ENCODE measurements at places on chromosomes 12 and 14. TPM values are rescaled to one million over a fixed set of nuclear protein-coding genes. Genes with fewer than 3 reads are reported as not detected.

CYP27B1 gene
- 1.5 TPM for total RNA-seq

DNA sequence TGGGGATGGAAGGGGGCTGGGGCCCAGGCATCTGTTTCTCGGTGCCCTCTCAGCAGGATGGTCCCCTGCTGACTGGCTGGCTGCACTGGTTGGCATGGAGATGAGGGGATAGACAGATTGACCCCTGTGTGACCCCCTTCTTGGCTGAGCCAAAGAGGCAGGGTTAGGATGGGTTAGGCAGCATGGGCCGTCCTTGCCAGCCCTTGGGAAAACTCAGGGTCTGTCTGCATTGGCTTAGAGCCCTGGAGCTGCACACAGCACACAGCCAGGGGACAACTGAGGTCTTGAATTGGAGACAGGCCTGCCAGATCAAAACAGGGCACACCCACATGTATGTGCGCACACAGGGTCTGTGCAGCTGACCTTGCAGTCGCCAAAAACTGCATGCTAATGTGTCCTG, 11.2 kb upstream of the LRP1-AS start:
- DNase-seq: no peak

GRCh38 chr12:51323966-51324895, at the start of gene BIN2:
TSS of gene BIN2 (minus strand) at chr12:51324174. CDS start at chr12:51324102, 72 bp downstream.
- DNase-seq: peak; percentile 53

HNF1A gene
- total RNA-seq: not detected

GRCh38 chr12:74537126-74537706, 419 bp upstream of the ATXN7L3B start:
- no peak for DNase-seq

DNA sequence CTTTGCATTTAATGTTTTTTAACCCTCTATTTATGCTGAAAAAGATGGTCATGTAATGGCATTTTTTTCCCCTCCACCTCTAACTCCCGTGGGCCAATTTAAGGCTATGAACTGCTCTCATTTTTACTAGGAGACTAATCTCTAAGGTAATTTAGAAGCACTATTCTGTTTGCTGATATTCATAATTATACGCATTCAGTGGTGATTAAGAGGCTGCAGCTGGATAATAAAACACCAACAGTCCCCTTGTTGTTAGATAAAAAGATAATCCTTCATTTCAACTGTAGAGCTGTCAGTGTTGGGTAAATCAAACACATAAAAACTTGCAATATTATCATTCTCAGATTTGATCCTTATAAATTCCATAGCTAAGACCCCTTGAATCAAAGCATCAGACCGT, 8.9 kb downstream of the MYO1H start:
- no peak for DNase-seq

- DNase-seq: peak; percentile 56
These were observed 4.8 kb downstream of the CKB start for GRCh38 chr14:103517721-103518421.

- DNase-seq: no peak
These were observed 27.2 kb upstream of the NT5DC3 start for GRCh38 chr12:103868215-103868614.

DNA sequence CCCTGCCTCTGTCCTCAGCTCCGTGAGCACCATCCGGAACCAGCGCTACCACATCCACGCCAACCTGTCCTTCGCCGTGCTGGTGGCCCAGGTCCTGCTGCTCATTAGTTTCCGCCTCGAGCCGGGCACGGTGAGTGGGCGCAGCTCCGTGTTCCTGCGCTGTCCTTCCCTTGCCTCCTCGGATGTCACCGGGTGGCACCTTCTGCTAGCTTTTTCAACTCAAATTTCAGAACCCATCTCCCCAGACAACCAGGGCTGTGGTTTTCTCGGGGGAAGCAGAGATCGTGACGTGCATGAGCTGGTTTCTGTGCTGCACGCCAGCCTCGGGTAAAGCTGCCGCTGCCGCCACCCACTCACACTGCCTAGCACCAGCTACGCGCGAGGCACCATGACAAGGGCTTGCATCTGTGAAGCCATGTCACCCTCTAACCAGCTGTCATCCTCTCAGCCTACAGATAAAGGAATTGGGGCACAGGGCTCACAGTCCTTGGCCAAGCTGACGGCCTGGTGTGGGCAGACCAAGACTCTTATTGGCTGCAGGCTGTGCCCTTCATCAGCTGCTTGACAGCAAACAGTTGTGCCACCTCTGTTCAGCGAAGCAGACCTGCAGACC, 152.1 kb downstream of the ADGRD1 start:
- no peak for DNase-seq

DNA sequence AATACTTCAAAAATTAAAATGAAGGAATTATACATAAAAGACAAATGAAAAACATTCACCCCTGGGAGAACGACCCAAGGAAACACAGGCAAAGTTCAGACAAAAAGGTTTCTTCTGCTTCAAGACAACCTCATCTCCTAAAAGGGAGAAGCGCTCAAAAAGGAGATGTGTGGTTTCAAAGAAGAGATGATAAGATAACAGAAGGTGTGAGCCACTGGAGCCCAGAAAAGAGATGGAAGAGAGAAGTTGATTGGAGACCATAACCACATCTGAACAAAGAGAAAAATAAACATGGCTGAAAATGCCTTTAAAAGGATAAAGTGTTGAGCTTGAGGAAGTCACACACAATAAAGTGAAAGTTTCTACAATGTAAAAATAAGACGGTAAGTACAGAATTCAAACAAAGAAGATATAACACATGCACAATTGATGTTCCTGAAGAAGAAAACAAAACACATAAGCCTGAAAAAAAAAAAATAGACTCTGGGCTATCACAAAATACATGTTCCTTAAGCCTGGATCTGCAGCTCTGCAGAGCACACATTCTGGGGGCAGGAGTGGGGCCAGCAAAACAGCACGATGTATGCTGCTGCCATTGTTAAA, 51.6 kb upstream of the C14orf180 start:
- no peak for DNase-seq

DNA sequence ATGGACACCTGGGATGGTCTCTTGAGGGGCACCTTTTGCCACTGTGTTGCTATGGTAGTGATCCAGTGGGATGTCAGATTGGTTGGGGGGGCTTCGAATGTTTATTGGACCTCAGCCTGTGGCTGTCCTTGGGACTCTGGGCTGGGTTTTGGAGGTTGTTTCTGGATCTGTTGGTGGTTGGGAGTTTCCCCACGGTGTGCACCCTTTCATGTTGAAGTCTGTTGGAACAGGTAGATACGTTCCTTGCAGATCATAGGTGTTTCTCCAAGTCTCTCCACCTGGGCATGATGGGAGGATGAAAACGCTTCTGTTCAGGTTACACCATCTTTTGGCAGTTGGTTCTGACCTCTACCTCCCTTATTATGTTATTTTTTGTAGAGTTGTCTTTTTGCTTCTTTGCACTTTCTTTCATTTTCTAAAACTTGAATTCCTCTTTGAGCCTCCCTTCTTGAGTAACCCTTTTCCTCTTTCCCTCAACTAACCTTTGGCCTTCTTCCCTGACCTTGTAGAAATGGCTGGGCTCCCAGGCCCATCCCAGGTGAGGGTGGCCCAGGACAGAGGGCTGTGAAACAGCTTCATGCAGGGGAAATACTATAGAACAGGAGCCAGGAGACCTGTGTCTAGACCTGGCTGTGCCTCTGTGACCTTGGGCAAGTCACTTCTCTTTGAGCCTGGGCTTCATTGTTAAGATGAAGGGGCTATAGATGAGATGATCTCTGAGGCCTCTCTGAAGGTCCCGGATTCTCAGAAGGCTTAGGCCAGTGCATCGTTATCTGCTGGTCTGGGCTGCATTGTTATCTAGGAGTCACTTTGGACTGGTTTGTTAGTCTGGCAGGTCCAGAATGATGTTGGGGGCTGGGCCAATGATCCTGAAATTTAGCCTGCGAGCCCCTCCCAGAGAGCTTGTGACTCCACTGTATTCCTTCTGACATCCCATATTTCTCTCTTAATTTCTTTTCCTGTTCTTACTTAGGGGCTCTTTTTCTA, 2.0 kb downstream of the ATN1 start:
- no peak for DNase-seq

DNA sequence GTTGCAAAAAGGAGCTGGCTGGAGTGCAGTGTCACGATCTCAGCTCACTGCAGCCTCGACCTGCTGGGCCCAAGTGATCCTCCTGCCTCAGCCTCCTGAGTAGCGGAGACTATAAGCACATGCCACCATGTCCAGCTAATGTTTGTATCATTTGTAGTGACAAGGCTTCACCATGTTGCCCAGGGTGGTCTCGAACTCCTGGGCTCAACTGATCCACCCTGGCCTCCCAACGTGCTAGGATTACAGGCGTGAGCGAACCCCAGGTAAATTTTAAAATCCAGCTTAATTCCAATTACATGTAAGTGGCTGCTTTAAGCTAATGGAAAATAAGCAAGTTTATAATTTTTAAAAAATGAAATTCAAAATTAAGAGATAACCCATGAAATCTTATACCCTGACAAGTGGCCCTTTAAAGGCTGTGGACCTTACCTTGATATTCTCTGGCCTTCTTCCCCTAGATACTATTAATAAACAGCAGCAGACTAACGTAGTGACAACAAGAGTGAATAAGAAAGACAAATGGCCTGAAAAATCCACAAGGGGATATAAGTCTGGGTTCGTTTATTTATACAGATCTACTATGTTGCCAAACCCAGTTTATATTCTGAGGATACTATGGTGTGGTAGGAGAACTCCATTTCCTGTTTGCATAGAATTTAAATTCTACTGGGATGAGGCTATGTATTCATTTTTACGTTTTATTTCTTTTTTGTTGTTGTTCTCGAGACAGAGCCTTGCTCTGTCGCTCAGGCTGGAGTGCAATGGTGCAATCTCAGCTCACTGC, 25.6 kb upstream of the SLC2A3 start:
- DNase-seq: no peak

DNA sequence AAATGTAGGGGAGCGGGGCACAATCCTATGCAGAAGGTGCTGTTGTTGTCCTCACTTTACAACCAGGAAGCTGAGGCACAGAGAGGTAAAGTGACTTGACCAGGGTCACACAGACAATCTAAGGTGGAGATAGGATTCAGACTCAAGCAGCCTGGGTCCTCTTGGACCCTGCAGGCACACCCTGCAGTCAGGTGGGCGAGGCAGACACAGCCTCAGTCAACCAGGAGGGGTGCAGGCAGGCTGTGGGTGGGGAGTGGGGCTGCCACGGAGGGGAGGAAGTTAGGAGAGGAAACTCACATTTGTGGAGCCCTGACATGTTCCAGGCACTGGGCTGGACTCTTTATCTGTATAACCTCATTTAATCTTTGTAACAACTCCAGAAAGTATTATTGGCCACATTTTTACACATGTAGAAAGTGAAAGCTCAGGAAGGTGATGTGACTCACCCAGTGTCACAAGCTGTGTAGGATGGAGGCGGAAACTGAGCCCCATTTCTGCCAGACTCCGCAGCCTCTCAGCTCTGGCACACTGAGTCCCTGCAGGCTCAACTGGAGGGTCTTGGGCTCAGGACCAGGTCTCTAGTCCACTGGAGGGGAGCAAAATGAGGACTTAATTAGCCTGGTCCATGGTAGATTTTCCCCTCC, 24.9 kb upstream of the CHGA start:
- DNase-seq: no peak

DNA sequence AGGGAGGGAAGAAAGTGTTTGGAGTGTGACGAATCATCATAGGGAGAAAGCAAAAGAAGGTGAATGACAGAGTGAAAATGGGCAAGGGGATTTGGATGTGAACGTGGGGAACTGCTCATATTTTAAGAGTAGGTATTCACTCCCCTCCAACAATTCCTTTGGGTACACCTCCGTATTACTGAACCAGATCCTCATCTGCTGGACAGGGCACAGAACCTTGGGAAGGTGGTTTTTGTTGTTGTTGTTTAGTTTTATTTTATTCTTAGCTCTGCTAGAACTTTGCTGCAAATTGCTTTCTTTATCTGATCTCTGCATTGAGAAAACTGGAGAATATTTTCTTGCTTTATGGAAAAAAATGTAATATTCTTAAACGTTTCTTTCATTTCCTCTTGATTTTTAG, 7.1 kb downstream of the SCN8A start:
- DNase-seq: no peak

CLEC4A gene
- total RNA-seq: 1.0 TPM

- DNase-seq: no peak
These were observed 318.1 kb downstream of the ZFP36L1 start for GRCh38 chr14:68474741-68475140.

DNA sequence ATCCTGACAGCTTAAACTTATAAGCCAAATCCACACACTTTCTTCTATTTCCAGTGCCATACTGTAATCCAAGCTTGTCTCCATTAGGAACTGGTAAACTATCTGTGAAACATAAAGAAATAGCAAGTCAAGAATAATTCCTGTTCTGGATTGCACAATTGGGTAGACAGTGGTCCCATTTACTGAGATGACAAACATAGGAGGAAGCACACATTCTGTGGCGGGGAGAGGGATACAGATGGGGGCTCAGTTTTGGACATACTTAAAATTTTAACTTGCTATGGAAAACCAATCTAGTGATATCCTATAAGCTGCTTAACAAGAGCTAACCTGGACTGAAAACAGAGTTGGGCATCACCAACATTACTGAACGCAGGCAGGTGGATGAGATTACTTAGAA, 16.3 kb downstream of the MAP4K5 start:
- DNase-seq: no peak

BICDL1 gene
- total RNA-seq: 12.6 TPM

- DNase-seq: no peak
These were observed 34.9 kb downstream of the LRTM2 start for GRCh38 chr12:1855241-1855640.

DNA sequence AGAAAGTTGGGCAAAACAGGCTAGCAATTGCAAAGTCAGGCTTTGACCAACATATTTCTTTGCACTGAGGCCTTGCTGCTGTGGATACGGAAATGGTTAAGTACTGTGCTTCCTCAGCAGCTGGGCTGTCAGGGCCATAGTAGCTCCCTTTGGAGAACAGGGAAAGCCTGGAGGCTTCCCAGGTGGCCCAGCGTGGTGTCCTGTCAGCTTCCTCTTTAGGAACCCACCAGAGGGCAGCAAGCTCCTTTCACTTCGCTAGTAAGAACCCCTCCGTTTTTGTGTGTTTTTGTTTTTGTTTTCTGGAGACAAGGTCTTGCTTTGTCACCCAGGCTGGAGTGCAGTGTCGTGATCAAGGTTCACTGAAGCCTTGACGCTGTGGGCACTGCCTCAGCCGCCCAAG, 1.7 kb upstream of the CFAP251 start:
- no peak for DNase-seq

KRT2 gene
- total RNA-seq: not detected

FBXO33 gene
- total RNA-seq: 5.3 TPM

DNA sequence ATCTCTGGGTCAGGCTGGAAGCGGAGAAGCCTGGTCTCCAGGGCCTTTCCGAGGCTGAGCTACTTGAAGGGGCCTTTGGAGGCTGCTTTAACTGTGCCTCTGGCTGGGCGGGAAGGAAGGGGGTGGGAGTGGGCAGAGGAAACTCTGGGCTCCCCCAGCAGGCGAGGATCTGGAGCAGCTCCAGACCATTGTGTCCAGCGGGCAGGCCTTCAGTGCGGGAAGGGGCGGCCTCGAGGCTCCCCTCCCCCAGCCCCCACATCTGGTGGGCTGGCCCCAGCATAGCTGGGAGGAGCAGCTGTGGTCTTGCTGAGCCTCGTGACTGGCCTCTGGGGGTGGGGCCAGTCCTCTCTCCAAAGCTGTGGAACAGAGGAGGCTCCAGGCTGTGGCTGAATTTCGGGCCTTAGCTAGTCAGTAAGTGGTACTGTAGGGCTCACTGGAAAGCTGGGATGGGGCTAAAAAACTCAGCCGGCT, 3.4 kb downstream of the TAMALIN start:
- DNase-seq: peak; percentile 88

GRCh38 chr14:45891417-45892080, 638.5 kb upstream of the MIS18BP1 start:
- DNase-seq: no peak

All from left cardiac atrium (tissue), 4 donors.